ENCODE measurements at places on chromosomes 5 and 9.

DNA sequence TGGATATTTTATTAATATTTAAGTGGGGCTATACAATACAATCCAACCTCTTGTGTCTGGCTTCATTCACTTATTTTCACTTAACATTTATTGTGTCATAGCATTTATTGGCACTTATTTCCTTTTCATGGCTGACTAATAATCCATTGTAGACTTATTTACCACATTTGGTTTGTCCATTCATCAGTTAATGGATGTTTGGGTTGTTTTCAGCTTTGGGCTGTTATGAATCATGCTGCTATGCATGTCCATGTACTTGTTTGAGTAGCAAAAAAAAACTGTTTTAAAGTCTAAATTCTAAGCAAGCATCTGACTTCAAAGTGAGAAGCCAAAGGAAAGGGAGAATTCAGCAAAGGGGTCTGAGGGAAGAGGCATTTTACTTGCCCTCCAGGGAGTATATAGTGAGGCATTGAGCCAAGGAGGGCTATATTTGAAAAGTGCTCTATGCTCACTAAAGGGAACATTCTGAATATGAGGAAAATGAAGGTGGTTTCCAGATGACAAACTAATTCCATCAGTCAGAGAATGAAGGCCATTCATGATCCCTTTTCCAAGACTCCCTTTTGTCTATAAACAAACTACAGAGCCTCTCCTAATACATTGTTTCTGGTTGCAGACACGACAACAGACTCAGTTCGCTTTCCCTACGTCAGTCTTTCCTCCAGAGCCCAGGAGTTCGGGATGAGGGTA, 532.8 kb upstream of the KLF4 start:
- no peak for DNase-seq

DNA sequence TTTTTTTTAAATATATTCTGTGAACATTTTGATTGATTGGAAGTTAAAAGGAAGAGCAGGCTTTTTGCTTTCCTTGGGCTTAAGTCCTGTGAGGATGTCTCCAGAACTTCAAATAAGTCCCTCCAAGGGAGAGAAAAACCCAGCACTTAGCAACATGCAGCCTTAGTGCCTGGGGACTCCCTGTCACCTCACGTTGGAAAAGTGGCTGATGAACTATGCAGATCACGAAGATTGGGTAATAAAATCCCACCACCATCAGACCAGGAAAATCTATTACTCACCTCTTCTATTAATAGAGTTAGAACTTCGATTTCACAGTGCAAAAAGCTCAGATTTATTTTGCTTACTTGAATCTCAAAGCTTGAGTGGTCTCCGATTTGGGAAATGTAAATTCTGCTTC, 507.0 kb downstream of the MAT2B start:
- no peak for DNase-seq

DNA sequence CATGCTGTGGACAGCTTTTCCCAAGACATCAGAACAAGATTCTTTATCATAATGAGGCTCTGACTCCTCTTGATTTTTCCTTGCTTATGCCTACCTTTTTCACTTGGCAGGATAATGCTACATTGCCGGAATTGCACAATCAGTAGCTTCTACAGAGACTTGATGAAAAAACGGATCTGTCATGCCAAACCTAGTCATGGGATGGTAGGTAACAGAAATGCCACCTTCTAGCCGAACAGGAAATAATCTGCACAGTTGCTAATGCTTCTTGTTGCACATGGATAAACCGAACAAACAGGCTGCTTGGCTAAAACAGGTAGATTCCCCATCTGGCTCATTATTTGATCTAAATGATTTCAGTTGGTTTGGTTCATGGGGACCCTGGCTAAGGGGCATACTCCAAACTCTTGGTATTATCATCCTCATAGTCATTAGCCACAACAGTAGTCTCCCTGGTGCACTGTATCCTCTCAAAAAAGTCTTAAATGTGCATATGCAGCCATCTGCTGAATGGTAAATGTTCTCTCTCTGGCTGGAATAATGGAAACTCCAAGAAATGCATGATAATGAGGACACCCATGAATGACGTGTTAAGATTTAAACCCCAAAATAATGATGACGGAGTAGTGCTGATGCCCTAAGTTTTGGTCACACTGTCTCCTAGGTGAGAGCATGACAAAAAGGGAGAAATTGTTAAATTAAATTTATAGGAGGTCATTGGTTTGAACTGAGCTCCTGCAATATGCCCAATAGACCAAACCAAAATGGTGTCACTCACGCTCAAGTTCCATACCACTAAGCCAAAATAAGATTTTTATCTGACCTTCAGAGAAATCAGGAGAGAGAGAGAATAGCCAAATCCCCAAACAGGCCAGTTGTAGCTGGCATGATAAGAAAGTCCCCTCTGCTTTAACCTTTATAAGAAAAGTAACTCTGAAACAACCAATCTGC, 47.0 kb downstream of the RAPGEF1 start:
- DNase-seq, result no peak

DNA sequence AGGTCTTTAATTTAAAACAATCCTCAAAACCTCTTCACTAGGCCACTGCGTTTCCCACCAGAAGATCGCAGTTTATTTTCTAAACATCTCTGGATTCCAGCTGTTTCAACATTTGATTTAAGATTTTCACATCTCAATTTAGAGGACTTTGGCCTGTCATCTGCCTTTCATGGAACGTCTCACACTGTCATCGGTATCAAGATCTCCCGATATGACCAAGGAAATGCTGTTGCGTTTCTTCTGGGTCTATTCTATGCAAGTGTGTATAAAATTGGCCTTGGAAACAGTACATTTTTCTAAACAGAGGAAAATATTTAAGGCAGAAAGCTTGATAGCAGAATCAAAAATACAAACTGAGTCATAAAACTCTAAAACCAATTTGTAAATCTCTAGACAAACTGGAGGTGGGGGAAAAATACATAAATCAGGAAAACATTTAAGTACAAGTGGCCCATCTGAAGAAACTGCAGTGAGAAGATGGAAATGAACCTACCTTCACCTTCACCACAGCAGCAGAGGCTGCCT, 53.6 kb upstream of the SIMC1 start:
- no peak for DNase-seq

- DNase-seq, result no peak
These were observed 45.7 kb downstream of the PLAC8L1 start for GRCh38 chr5:146059460-146060220.

DNA sequence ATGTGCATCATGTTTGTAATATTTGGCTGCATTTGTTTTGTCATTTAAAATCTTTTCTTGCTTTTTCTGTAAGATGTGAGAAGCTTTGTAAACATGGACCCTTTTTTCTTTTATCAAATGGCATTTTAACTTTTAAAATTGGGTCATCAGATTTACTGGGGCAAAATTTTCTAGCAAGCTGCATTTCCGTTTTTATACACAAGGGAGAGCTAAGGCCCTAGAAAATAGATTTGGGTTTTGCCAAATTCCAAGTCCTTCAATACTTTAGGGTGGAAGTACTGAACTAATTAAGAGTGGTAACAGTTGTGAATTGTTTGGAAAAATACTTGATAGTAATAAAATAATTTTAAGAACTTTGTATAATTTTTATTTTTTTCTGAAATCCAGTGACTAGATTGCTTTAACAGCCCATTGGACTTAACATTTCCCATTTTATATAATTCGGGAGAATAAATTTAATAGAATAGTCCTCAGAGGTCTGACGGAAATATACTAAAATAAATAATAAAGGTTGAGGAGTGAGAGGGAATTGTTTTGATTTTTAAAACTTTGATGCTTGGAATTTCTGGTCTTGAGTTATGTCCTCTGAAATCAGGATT, 117.4 kb downstream of the SMARCA2 start:
- no peak for DNase-seq

DNA sequence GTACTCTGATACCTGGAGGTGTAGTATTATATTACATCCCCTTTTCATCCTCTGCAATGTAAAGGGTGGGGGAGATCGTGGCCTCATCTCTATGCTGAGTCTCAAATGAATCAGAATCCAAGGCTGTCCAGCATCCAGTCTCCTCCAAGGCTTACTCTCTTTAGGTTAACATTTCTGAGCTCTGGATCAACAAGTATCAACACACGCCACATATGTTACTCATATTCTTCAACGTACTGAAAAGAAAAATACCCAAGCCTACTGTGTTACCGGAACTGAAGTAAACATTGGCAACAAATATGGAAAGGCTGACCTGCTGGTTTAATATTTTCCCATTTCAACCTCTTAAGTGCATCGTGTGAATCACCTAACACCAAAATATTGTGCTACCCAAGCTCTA, 241.8 kb downstream of the GAS1 start:
- DNase-seq, result no peak
